ENCODE measurements at places on chromosomes 12 and 14.
A peak's percentile ranks its signal among the peaks of the same experiment; 100 is the strongest.

GRCh38 chr12:50734409-50735263, 29.3 kb upstream of the ATF1 start:
- no peak for DNase-seq

DNA sequence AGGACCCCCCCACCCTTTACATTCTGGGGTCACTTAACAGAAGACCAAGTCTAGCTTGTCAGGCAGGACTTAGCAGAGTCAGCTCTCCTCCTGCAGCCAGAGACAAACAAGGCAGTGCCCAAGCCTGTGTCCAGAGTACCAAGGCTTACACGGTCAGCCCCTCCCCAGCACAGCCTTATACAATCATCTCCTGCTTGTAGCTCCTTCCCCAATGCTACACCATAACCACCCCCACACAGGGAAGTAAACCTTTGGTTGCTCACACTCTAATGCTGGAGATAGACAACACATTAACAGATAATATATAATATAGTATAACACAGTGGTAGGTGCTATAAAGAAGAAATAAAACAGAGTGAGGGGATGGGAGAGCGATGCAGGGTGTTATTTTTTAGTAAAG, 175.4 kb upstream of the PWP1 start:
- DNase-seq = no peak

DNA sequence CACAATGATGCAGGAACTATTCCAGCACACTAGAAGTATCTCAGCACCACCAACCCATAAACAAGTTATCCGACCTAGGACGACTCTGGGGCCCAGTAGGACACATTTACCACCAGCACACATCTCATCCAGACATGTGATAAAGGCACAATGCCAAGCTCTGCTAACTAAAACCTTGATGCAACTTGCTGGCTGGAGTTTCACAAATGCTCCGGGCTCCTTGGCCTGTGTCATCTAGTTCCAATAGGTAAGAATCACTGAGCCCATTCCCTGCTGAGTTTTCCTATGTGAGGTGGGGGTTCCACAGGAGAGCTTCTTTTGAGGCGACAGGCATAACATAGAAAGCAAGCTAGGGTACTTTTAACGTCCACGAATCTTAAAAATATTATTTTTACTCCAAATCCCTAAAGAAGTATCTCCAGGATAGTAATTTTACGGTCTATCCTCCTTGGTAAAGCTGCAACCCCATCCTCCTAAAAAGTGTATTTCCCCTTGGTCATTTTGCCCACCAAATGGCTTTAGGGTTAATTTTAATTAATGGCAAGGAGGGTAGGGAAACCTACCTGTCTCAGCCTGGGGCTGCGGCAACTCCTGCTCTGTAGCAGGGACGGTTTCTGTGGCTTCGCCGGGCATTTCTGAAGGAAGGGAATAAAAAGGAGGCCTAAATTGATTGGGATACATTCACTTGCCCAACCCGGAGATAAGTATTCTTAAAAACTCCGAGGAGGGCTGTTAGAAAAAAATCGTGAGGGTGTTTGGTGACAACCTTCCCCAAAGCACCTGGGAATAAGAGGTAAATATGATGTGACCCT, 1.0 kb downstream of the NACA start:
- no peak for DNase-seq

- no peak for DNase-seq
Measured at GRCh38 chr12:2803635-2804392, 8.7 kb upstream of the ITFG2 start.

DNA sequence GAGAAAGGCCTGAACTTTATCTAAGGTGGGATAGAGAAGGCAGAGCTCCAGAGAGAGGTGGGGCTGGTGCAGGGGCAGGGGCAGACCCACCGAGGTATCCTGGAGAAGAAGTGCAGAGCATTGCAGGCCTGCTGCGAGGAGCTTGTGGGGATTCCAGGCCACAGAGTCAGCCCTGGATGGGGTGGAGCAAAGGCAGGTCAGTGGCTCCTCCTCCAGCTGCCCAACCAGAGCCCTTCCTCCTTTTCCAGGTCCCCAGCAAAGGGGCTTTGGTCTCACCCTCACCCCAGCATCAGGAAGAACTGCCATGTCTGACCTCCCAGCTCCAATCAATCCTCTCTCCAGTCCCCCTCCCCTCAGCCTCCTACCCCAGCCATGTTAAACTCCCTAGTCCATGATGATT, 19.8 kb upstream of the ZNF740 start:
- no peak for DNase-seq

DNA sequence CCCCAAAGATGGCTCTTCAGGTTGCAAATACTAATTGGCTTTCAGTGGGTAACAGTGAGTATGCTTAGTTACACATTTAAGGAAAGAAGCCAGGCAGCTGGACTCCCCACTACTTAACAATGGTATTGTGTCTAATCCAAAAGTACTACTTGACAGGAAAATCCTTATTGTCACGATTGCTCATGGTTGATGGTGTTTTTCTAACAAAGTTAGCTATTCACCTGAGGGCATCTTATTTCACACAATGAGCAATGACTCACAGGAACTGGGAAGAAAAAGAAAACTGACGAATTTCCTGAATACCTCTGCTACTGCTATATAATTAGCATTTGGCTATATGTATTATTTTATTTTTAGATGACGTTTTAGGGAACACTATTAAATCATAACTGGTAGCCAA, 33.4 kb upstream of the ALG10 start:
- DNase-seq = no peak

- no peak for DNase-seq
Measured at GRCh38 chr12:82481954-82482353, 123.6 kb downstream of the METTL25 start.

DNA sequence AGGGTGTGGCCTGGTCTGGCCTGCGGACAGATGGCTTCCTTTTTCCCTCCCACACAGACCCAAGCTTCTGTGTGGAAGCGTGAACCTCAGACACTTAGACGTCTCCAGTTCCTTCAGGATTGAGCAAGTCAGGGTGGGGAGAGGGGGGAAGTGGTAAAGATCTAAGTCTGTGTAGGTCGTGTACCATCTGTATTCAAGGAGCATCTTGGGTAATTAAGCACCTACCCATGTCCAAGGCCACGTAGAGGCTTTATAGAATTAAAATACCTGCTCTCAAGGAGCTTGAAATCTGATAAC, 1.7 kb downstream of the AVIL start:
- no peak for DNase-seq

DNA sequence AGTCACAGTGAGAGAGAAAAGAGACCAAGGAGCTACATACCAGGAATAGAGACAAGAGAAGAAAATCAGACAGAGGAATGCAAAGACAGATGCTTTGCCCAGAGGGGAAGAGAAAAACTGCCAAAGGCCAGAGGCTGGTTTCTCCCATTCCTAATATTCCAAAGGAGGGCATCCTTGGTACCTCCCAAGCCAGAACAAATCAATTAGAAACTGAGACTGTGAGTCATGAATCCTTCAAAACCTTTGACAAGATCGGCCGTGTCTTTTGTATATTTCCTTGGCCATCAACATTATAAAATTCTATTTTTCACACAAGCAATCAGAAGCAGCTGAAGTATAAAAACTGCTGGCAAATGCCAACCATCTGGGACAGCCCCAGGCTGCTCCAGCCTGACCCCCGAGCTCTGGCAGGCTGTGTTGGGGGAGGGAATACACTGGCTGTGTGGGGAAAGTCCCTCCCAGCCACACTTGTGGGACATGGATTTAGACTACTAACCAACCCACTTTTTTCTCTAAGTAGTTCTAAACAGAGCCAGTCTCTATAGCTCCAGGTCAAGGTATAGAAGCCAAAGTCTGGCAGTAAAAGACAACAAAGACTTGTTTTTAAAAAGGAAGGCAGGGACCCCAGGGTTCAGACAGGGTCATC, 13.7 kb downstream of the POMT2 start:
- DNase-seq = no peak

GRCh38 chr12:113440947-113441782, 19.0 kb downstream of the SDSL start:
- DNase-seq = no peak

DNA sequence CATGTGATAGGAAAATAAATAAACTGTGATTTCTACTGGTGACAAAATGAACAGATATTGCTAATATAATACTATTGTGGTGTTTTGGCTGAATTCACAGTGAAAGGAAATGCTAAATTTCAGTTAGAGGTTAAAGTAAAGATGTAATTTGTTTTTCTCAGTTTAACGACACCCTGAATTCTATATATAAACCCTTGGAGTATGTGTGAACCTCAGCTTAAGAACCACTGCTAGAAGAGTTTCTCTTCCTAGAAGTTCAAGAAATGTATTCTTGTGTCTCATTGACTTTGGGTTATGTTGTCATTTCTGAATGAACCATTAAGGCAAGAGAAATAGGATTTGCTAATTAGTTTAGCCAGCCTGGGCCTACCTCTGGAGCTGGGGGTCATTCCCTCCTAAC, 8.2 kb downstream of the FBXO34 start:
- no peak for DNase-seq

- DNase-seq = no peak
Measured at GRCh38 chr14:88706425-88706824, 86.3 kb downstream of the EML5 start.

DNA sequence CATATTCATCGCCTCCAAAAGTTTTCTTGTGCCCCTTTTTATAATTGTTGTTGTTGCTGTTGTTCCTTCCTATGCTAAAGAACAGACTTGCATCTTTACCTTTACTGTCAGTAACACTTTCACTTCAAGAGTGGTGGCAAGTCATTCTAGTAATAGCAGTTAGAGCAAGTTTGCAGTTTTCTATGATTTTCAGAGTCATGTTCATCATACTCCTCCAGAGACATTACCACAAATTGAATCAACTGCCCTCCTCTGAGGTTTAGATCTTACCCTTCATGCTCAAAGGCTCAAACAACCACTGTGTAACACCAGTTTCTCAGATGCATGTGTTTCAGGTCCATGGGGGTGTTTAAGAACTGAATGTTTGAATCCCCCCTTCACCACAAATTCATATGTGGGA, 763.4 kb downstream of the LRFN5 start:
- no peak for DNase-seq

- DNase-seq = no peak
Measured at GRCh38 chr12:6923851-6924250, 3.9 kb upstream of the ATN1 start.

GRCh38 chr12:93449277-93449676, 7.5 kb upstream of the UBE2N start:
- no peak for DNase-seq

- DNase-seq = no peak
Measured at GRCh38 chr12:120546050-120546386, 11.9 kb downstream of the RNF10 start.

- peak; percentile 40 for DNase-seq
Measured at GRCh38 chr12:95789126-95790032, 1.2 kb downstream of the NTN4 start.

GRCh38 chr14:37215345-37215744, 17.6 kb downstream of the MIPOL1 start:
- no peak for DNase-seq

GRCh38 chr12:6384499-6385436, 806 bp downstream of the LTBR start:
- no peak for DNase-seq

DNA sequence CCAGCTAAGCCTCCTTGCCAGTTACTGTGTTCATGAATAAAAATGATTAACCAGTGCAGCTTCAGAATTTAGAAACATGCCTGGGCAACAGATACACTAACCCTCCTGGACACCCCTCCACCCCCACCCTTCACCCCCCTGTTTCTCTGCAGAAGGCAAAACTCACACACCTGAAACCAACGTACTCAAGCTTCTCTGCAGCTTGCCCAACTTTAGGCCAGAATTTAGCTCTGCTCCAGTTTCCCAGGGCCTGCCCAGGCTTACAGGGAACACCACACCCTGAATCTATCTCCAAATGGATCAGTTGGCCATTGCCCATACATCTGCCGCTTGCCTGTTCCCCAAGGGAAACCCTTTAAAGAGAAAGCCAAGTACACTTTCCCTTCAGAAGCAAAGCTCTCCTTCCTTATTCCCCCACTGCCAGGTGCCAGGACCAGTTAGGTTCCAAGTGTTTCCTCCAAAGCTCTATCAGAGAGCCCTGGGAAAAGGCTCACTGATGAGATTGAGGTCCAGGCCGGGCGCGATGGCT, 1.8 kb upstream of the SPPL3 start:
- DNase-seq = no peak

DNA sequence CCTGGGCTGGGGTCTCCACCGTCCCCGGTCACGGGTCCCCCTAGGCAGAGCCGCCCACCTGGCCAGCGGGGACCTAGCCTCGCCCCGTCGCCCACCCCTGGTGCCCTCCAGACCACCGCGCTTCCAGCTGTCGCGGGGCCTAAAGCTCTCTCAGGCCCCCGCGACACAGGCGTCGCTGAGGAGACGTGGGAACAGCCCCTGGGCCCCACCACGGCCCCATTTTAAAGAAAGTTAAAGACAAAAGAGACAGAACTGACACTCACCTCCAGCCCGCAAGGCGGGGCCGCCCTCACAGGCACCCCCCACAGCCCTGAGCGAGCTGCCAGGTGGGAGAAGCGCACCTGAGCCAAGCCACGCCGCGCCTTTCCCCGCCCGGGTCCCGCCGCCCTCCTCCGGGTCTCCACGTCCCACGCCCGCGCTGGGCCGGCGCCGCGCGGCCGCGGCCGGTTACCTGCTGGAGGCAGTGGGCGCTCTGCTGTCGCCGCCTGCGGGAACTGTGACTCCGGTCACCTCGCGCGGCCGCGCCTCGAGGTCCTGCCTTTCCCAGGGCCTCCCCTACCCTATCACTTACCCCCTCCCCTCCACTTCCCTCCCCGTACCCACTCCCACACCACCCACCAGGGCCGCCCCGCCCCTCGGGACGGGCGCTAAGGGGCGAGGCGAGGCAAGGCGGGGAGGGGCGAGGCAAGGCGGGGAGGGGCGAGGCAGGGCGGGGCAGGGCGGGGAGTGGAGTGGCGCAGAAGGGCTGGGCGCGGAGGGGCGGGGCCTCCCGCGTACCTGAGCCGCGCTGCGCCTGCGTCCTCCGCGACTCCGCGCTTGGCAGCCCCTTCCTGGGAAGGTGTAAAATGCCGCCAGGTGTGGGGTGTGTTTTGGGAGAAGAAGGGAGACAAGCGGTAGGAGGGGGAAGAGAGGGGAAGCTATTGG, 31.2 kb downstream of the TC2N start:
- peak; percentile 90 for DNase-seq

GRCh38 chr12:8157484-8158198, 826 bp downstream of the ZNF705A start:
- no peak for DNase-seq

DNA sequence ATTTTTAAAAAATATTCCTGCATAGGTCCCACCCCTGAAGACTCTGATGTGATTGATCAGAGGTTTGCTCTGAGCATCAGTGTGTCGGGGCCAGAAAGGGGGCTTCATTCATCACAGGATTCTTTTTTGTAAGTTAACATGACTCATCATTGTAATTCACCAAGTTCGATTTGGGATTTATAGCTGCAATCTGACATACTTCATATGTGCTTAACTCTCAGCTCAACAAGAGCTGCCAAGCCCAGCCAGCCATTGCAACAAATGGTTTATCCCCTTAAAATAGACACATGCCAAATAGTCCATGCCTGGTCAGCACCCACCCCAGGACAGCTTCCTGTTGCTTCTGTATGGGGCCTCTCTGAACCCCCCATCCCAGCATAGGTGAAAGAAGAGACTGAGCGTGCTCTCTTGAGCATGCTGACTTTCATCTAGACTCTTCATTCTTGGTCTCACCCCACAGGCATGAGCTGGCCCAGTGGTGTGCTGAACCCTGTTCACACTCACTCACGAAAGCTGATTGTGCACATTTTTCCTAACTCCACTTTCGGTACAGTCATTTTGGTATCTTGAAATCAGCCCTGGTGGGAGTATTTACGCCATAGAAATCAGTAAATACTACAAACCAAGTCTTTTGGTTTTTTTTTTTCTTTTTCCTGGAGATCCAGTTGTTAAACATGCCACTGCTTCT, 101.4 kb downstream of the STAB2 start:
- DNase-seq = no peak

GRCh38 chr12:76241371-76241770, 106.8 kb downstream of the BBS10 start:
- DNase-seq = no peak

Measured in NCI-H510A (cell line).